ENCODE measurements at places on chromosomes 7 and 10.
A peak's percentile ranks its signal among the peaks of the same experiment; 100 is the strongest.

- DNase-seq: no peak
Measured at GRCh38 chr7:43754596-43754995, 3.9 kb upstream of the BLVRA start.

DNA sequence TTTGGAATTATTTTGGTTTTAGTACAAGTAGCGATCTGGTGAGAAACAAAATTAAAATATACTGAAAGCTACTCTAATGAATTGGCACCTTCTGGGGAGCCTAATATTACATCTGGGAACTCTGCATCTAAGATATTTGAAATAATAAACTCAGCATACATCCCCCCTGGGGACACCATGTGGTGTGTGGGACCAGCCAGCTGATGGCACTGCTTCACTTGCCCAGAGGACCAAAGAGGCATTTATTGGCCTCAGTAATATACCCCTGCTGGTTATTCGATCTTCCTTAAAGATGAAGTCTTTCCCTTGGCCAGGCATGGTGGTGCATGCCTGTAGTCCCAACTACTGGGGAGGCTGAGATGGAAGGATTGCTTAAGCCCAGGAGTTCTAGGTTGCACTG, 195.1 kb upstream of the AUTS2 start:
- no peak for DNase-seq

GRCh38 chr7:135933509-135934188, 43.5 kb downstream of the MTPN start:
- no peak for DNase-seq

DNA sequence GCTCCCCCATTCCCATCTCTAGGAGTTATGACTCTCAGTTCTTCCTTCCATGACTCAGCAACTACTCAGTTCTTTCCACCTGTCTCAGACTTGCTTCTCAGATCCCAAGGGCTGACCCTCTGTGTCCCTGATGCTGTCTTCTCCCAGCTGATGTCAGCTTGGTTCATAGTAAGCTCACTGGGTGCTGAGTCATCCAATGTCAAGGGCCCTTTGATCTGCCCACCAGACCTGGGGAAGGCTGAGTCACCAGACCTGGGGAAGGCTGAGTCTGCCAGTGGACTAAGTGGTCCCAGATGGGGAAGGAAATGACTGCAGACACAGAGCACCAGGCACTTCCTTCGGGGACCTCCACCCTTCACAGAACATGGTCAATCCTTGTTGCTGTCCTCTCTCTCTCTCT, 76.1 kb upstream of the ZEB1 start:
- peak; percentile 18 for DNase-seq

- no peak for DNase-seq
Measured at GRCh38 chr7:130995252-130996081, 261.5 kb upstream of the KLF14 start.

DNA sequence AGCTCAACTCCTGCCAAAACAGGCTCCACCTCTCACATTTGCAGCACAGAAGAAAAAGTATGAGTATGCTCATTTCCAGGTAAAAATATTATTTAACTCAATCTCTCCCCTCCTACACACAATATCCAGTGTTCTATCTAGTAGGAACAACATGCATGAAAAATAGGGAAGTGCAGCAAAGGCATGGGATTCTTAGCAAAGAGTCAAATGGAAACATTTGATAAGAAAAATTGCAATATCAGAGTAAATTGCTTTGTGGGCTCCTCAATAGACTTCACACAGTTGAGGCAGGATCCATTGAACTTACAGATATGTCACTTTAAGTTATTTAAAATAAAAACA, 150.9 kb downstream of the ANK3 start:
- no peak for DNase-seq

DNA sequence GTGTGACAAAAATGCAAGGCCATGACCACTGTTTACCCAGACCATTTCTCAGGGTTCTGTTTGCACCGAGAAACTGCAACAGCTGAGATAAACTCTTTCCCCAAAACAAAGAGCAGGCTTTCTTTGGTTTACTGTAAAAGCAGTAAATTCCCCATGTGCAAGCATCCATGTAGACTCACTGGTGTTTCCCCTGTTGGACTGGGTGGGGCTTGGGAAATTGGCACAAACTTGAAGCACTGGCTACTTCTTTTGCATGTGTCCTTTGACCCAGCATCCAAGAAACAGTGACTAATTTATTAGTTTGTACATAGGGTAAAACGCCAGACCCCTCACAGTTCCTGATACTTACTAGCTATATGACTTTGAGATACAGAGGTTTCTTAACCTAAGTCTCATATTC, 12.3 kb downstream of the IQUB start:
- no peak for DNase-seq

GRCh38 chr10:131126321-131127137, 185.0 kb downstream of the TCERG1L start:
- DNase-seq: no peak

- no peak for DNase-seq
Measured at GRCh38 chr7:135718219-135718618, 9.8 kb downstream of the SLC13A4 start.

- no peak for DNase-seq
Measured at GRCh38 chr7:88256906-88257305, 37.1 kb upstream of the SRI start.

- DNase-seq: no peak
Measured at GRCh38 chr10:3668966-3669330, 116.1 kb downstream of the KLF6 start.

GRCh38 chr10:106044503-106044902, 1120.0 kb downstream of the SORCS1 start:
- no peak for DNase-seq

GRCh38 chr7:90474284-90475210, 5.1 kb downstream of the PTTG1IP2 start:
- no peak for DNase-seq

GRCh38 chr10:100978121-100978900, 9.0 kb downstream of the MRPL43 start:
- no peak for DNase-seq

DNA sequence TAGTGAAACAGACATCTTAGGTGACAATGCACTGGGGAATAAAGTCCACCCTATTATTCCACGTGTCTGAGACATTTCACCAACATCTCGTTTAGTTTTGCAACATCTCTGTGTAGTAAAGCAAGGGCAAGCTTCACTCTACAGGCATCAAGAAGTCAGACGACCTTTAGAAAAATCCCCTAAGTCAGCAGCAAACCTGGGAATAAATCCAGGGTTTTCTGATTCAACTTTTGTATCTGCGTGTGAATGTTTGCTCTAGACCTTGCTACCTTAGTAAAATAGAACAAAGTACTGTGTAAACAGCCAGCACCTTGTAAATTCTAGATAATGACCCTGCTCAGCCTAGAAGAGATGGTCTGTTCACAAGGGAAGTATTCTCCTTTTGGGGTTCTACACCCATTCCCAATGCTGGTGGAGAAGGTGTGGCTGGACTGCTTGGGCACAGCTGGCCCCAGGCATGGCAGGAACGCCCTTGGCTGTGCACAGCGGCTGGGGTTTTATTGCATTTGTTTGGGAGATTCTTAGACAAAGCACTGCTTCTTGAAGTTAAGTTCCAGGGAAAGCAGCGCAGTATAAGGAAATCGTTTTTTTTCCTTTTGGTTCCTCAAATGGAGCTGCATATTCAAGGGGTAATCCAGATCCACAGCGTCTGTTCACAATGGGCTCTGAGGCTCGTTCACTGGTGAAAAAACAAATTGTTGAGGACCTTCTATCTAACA, 38.3 kb upstream of the GALNTL5 start:
- no peak for DNase-seq
